ENCODE measurements at places on chromosomes 5 and 9. TPM values are rescaled to one million over a fixed set of nuclear protein-coding genes. Genes with fewer than 3 reads are reported as not detected.

Gene XPA
- 29.9 TPM for total RNA-seq

Gene DNAJC21
- 44.0 TPM for total RNA-seq

Gene FIBCD1
- total RNA-seq = not detected

Gene SLC34A3
- not detected for total RNA-seq

Gene GDF9
- total RNA-seq = 1.8 TPM

Gene ENHO
- not detected for total RNA-seq

Gene SELENOP
- total RNA-seq = 261 TPM

DNA sequence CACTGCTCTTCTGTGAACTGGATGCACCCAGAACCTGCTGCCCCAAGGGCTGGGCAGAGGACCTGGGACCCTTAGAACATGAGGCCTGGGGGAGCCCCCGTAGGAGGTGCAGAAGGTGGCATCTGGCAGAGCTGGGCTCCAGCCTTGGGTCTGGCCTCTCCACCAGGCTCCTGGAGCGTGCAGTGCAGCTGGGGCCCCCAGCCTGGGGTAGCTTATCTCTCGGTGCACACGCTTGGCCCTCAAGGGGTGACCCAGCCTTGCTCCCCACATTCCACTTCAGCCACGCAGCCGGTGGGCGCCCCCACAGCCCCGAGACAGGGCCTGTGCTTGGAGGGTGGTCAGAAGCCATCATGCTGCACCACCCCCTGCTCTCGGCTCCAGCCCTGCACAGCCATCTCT lies 5.6 kb upstream of the NR5A1 start:
- DNase-seq = no peak

DNA sequence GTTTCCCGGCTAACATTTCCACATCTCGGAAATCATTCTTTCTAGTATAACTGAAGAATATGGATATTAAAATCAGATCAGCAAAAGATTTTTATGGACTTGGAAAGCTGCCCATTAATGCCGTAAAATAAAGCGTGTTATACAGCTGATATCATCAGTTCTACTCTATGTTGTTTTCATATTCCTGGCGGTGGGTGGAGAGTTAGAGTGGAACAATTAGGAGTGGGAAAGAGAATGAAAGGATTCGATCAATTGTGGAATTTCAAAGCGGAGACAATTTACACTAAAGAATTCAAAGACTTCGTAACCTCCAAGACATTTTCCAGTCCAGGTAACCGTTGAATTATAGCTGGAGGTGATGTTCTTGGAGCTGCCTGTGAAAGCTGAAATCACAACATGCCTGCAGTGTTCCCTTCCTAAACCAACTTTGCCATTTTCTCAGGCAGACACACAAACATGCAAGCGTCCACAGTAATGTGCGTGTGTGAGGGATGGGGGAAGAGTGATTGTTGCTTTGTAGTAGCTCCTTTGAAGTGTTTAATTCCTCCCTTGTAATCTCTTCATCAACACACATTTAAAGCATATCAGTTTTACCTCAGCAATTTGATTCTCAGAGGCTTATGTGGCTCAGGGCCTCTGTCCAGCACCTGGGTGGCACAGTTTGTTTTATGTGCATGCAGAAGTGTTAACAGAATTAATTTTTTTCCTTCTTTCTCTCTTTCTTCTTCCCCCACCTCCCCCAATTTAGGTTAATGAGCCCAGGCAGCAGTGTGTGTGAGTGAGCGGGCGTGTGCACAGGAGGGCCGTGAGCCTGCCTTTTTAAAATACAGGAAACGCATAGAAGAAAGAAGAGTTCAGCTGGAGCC lies 544.1 kb downstream of the RAB3C start:
- DNase-seq = no peak

DNA sequence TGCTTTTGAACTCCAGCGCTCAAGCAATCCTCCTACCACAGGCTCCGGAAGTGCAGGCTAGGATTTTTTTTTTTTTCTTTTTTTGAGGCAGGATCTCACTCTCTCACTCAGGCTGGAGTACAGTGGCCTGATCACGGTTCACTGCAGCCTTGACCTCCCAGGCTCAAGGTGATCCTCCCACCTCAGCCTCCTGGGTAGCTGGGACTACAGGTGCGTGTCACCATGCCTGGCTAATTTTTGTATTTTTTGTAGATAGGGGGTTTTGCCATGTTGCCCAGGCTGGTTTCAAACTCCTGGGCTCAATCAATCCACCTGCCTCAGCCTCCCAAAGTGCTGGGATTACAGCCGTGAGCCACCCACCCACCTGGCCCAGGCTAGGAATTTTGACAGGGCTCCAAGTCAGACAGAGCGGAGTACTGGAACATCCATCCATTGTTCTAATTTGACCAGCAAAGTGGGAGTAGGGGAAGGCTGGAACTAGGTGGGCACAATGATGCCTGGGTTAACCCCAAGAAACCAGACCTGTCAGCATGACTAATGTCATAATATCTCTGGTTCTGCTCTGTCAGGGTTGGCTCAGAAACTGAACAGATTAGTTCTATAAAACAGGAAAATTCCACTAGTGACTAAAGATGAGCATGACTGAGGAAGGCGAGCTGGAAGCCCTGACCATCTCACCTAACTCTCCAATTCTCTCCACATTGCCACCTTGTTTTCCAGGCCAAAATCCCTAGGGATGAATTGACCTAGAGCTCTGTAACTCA lies 9.2 kb downstream of the ZBTB5 start:
- DNase-seq = no peak

DNA sequence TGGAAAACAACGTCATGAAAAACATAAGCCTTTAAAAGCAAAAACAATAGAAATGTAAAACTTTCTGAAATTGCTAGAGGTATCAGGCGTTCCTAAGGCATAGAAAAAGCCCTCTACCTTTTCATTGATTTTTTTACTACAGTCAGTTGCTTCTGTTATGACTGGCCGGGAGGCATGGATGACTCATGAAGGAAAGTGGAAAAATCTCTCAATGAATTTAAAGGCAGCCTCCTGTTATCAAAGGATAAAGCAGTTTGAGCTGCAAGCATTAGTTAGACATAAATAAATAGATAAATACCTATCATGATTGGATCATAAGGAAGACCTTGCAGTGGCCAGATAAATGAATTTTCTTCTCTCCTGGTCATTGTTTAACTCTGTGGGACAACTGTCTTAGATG lies 281.6 kb downstream of the MAST4 start:
- DNase-seq = no peak

GRCh38 chr5:141952020-141952419 lies 6.0 kb downstream of the PCDH12 start:
- DNase-seq = no peak

DNA sequence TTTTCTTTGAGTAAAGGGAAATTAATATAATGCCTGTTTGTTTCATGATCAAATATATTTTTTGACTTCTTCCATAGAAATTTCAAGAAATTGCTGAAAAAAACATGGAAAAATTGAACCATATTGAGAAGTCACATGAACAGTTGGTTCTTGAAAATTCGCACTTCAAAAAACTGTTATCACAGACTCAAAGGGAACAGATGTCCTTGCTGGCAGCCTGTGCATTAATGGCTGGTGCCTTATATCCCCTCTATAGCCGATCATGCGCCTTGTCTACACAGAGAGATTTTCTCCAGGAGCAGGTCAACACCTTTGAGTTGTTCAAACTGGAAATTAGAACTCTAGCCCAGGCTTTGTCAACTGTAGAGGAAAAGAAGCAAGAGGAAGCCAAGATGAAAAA lies 191.4 kb downstream of the CCDC171 start:
- DNase-seq = no peak

- DNase-seq = no peak
These were observed 153.3 kb downstream of the ESM1 start for GRCh38 chr5:54832045-54832444.

GRCh38 chr5:64418013-64418412 lies 87.8 kb upstream of the RGS7BP start:
- DNase-seq = no peak

- DNase-seq = peak; percentile 89
These were observed at the start of gene TRPM6 for GRCh38 chr9:74887041-74887980. TRPM6 (minus strand) TSS chr9:74887921; CDS start chr9:74887856, 65 bp downstream.

- no peak for DNase-seq
These were observed 472.3 kb downstream of the HINT1 start for GRCh38 chr5:130692770-130693169.

DNA sequence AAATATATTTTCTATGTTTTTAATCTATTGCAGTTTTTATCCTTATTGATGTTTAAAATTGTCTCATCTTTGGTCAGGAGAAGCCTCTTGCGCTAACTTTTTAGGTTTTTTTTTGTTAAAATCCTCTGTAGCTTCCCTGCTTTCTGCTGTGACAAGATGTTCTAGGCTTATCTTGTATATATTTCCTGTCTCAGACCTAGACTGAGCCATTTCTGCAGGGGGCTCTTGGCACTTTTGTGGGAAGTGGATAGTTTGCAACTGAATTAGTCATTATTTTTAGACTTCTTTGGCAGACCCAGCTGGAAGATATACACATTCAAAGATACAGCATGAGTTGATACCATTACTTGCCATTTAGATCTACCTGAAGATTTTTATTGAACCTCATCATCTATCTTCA lies 28.8 kb downstream of the TCERG1 start:
- no peak for DNase-seq

DNA sequence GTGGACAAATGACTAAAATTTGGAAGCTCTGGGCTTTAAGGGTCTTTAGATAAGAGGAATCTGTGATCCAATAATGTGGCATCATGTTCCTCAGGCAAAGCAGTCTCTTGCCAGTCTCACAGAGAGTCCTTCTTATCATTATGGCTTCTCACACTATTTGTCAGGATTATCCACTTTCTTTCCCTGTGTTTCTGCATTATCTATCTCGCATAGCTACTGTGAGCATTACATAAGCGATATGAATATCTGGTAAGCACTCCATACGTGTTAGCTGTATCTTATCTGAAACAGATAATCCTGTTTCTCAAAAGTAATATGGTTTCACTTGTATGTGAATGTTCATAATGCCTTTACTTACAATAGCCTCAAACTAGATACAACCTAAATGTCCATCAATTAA lies 9.6 kb downstream of the MCC start:
- DNase-seq = no peak

DNA sequence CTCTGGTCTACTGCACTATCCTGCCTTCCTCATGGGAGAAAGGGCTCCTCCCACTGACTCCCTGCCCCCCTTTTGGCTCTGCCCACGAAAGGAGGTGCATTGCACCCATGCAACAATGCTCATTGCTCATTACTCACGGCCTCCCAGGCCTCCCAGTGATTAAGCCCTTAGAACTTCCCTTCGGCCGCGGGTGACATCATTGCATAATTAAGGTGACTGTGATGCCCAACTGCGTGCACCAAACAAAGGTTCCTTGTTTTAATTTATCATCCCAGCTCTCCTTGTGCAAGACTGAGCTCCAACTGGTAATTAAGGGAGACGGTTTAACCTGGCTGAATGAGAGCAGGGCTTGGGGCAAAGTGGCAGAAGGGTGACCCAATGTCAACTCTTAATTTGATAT lies 180.4 kb downstream of the GAS1 start:
- no peak for DNase-seq

DNA sequence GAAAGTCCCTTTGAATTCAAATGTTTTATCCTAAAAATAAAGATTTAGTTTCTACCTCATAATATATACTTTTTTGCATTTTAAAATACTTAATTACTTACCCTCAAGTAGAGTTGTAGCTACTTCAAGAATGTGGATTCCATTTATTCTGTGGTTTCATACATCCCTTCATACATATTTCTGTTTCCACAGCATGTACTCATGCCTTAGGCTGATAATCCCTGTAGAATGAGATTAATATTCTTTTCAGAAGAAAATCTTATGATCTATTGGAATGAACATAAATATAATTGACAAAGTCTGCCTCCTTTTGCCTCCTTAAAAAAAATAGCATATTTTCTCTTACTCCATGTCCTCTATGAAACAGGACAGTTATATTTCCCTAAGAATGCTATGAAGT lies 465.7 kb downstream of the DTWD2 start:
- no peak for DNase-seq

DNA sequence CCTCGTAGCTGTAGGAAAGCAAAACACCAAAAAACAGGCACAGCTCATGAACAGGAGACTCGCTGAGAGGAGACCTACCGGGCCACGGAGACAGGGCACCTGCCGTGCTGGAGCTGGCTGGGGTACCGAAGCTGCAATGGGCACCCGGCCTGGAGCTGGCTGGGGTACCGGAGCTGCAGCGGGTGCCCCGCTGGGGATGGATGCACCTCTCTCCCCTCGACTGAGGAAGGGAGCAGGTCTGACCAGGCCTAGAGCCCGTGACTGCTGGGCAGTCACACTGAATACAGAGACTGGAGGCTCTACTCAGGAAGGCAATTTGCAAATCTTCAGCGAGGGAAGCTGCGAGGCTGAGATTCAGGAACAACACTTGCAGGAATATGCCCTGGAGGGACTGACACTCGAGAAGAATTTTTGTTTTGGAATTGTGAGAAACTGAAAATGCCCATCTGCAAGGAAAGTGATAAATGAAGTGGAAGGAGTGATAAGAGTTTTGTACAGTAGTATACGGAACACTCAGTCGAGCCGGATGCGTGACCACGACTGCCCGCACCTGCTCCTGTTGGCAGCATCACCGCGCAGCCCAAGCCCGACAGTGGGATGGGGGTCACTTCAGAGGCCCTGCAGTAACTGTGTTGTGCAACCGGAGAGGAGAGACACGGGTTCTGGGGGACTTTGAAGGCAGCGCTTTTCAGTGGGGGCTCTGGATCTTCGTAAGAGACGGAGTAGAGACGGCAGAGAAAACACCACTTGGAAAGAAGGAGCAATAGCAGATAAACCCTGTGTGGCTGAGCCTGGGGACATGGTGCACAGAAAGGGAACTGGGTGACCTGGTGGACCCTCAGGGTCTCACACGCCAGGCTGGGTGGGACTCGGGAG lies 27.9 kb upstream of the LPCAT1 start:
- DNase-seq = peak; percentile 37

GRCh38 chr5:67476531-67476930 lies 279.9 kb upstream of the CD180 start:
- no peak for DNase-seq

- DNase-seq = peak; percentile 92
These were observed 80.7 kb downstream of the C9orf152 start for GRCh38 chr9:110126986-110127864.

DNA sequence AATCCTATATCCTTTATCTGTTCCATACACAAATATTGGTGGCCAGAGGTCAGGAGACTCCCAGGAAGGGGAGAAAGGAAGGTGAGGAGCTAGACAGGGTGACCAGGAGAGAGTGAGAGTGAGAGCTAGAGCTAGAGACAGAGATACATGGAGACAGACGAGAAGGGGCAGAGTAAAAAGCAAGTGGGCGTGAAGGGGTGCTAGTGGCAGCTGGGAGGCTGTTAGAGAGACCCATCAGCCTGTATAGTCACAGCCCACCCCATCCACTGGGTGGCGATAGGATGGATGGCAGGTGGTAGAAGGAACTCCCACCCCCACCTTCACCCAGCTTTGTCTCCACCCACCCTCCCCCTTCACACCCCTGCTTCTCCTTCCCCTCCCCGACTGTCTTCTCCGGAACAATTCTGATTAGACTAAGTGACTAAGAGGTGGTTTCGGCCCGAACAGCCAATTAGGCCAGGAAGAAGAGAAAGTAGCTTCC lies 32.8 kb downstream of the PCDH1 start:
- no peak for DNase-seq

- no peak for DNase-seq
These were observed 128.4 kb downstream of the MAST4 start for GRCh38 chr5:66724349-66725139.

GRCh38 chr5:17854901-17855300 lies 220.6 kb downstream of the TAF11L14 start:
- DNase-seq = no peak

- no peak for DNase-seq
These were observed 95.1 kb upstream of the CD180 start for GRCh38 chr5:67291671-67292070.
